ENCODE measurements at places on chromosomes 4 and X.

GRCh38 chrX:116493271-116493670, 30.5 kb upstream of the CT83 start:
- DNase-seq, result no peak

GRCh38 chr4:52423967-52424366, 235.1 kb downstream of the USP46 start:
- DNase-seq, result no peak

DNA sequence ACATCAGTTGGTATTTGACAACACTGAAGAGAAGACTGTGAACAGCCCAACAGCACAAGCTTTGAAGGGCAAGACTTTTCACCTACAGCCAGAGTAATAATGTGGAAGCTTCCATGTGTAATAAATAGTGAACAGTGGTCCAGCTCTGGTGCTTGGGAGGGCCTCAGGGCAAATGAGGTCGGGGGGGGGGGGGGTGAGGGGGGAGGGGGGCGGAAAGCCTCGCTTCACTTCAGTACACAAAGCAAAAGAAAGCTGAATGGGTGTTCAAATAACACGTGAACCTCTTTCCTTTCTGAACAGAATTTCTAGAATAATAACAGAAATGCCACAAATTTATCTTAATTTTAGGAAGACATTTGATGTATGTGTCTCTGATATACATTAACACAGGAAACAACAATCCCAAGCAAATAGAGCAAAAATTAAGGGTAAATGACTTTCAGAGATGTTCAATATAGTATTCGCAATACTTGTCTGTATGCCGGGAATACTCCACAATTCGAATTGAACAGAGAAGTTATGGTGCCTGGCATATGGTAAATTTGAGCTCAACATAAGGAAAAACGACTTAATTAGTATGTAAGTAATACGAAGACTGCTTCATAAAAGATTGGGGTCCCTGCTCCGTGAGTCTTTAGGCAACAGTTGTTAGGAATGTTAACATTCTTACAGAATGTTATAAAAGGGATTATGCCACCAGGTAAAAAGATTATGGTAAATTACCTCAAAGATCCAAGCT, 92.6 kb downstream of the FRYL start:
- no peak for DNase-seq

DNA sequence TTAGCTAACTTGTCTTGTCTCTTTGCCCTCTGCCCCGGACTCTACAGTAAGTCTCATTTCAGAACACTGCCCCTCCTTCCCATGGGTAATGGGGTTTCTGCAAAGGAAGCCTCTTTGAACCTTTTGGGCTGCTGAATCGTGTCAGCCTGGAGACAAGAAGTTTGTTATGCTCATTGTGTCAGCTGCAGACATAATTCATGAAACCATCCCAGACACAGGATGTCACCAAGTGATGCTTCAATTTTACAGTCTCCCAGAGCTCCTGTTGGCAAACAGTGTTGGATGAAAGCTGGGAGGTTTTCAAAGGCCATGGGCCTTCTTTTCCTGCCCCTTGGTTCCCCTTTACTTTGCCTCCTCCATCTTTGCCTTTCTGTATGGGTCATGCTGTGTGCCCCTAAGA, 223.1 kb upstream of the TAPT1 start:
- no peak for DNase-seq

GRCh38 chr4:53307819-53308780, 57.8 kb downstream of the SCFD2 start:
- no peak for DNase-seq

DNA sequence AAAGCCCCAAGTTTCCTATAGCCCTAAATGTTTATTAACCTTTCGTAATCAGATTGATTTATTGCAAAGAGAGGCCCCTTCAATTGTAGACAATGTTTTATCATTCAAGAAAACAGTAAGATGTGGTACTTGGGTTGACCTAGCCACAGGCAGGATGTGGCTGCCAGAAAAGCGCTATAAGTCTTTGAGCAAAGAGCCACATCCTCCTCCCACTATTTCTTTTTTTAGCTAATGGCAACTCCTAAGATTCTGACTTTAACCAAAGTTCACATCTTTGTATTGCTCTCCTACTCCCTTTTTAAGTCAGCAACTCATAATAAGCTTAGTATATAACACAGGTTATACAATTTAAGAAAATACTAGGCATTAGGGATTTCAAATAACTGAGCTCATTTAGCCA, 70.7 kb upstream of the PPP3CA start:
- DNase-seq, result peak; percentile 90

DNA sequence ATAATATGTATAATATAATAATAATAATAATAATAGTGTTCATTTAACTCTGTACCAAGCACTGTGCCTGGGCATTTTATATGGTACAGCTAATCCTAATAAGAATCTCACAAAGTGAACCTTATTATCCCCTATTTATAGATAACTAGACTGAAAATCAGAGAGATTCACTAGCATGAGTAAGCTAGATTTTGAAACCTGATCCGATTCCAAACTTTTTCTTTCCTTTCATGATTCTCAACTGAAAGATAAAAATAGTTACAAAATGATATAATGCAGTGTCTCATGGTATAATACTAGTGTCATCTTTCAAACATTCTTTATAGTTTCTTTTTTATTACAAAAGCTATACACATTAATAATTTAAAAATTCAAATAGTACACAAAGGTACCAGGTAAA, 55.9 kb upstream of the RNF128 start:
- DNase-seq, result no peak

GRCh38 chrX:150805736-150806135, 92.7 kb downstream of the CD99L2 start:
- no peak for DNase-seq

DNA sequence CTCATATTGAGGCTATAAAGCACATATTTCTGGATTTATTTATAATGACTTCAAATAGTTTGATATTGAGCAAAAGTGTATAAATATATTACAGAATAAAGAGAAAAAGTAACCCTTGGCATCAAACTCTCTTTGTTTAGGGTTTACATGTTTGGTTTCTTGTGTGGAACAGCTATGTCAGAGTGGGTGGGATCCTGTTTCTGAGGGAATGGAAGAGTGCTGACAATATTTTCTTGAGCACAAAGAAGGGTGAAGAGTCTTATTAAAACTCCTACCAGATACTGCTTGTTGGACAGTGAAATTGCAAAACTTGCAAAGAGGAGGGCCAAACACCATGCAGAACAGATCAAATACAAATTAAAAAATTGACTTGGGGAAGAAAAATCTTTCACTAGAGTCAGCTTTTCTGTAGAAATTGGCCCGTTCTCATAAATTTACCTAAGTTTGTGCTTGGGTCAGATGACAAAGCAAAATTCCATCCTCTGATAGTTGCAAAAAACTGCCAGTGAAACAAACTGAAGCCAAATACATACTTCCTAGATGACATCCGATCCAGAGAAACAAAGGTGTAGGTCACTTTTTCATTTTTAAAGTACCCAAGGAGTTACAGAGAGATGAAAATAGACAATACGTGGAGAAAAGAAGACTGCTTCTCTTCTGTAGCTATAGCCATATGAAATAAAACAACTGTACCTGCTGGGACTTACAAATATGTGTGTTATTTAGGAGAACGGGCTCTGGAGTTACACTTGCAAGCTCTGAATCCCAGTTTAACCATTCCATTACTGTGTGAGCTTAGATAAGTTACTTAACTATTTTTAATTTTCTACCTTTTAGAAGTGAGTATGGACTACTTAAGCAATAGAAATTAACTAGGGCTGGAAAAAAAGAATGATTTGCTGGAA, 133.3 kb downstream of the MAML3 start:
- no peak for DNase-seq

GRCh38 chrX:137342969-137343368, 223.0 kb upstream of the ZIC3 start:
- no peak for DNase-seq

DNA sequence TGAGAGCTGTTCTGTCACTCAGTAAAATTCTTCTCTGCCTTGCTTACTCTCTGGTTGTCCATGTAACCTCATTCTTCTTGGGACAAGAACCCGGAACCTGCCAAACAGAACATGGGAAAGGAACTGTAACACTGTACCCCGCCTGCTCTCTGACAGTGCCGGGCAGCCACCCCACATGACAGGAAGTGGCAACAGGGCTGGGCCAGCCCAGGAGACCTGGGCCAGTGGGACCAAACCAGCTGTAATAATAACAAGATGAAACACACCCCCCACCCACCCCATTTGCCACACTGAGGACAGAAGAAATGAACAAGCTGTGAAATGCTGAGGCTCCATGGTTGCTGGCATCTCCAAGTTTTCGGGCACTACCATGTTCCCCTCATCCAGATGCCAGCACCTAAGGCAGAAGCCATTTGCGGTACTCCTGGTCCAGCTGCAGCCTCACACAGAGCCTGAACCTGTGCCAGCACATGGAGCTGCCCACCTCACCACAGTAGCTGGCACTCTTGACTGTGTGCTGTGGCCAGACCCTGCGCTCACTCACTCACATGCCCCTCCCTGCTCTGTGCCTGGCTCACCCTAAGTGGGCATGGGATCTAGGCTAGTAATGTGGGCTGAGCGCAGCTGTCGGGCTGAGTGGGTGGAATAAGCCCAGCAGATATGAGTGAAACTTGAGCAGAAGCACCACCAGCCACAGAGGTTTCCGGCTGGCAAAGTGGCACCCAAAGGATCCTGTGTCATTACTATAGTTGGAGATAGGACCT, 126.2 kb upstream of the UGT8 start:
- no peak for DNase-seq

- no peak for DNase-seq
Measured at GRCh38 chr4:147760176-147760575, 28.3 kb downstream of the ARHGAP10 start.

- DNase-seq, result peak; percentile 83
Measured at GRCh38 chr4:169619518-169619957, 840 bp upstream of the CLCN3 start.

- no peak for DNase-seq
Measured at GRCh38 chr4:89752932-89753598, 83.9 kb downstream of the SNCA start.

DNA sequence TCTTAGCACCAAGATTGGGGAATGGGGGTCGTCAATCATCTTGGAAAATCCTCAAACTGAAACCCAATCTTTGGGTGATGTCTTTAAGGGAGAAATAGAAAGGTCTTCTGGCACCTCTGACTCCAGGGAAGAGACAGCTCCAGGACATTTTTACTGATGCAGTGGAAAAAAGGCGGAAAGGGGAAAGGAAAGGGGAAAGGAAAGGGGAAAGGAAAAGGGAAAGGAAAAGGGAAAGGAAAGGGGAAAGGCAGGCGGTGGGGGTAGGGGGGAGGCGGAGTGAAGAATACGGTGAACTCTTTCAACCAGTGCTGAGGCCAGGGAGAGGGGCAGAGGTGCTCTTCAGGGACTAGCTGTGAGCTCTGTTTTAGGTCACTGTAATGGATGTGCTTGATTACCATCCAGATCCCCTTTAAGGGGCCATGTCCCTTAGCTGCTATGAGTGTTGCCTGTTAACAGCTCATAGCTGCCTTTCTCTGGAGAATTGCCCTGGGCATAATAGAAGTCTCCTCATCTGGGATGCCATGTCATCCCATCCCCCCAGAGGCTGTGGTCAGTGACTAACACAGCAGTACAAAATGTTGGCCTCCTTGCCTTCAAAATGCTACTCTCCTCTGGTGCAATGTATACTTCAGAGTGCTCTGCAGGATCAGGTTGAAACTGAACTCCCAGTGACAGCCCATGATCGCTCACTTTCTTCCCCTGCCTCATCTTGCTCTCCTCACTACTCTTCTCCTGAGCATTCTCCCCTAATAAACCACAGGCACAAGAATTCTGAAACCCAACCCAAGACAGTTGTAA, 92.4 kb upstream of the AP1S2 start:
- no peak for DNase-seq

DNA sequence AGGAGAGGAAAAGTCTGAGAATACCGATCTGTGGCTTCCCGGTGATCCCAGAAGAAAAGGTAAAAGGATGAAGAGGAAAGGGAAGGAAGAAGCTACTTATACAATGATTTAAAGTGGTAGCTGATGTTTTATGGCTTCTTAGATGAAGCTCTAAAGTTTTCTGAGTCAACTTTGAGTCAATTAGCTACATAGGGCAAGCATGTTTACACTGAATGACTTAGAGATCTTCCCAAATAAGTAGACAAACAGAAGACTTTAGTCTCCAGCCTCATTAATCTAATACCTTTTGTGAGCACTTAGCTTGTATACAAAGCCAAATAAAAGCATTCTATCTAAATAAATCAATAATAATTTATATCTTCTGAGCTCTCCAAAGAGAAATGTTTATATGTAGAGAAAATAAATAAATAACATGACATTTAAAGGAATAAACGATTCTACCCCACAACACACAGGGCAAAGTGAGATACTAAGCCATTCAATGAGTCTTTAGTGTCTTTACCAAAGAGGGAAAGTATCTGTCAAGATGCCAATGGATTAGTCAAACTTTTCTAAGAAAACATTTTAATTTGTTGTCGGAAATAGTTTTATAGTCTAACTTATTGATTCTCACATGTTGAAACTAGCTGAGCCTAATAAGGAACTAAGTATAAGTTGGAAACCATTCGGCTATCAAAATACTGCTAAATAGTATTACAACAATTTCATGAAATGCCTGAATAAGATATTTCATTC, 46.0 kb upstream of the TMEM184C start:
- no peak for DNase-seq

DNA sequence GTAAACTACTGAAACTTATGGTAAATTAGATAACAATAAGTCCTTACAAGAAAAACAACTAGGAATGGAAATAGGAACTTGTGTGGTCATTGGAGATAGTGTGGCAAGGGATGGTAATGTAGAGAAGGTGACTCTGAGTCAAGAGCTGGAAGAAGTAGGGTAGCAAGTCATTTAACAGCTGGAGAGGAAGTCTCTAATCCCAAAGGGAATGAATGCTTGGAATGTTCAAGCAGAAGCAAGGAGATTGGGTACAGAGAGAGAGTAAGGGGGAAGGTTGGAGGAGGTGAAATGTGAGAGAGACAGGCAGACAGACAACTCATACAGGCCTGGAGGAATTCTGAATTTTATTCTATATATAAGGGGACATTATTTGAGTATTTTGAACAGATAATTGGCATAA, 260.6 kb upstream of the MAD2L1 start:
- DNase-seq, result no peak

DNA sequence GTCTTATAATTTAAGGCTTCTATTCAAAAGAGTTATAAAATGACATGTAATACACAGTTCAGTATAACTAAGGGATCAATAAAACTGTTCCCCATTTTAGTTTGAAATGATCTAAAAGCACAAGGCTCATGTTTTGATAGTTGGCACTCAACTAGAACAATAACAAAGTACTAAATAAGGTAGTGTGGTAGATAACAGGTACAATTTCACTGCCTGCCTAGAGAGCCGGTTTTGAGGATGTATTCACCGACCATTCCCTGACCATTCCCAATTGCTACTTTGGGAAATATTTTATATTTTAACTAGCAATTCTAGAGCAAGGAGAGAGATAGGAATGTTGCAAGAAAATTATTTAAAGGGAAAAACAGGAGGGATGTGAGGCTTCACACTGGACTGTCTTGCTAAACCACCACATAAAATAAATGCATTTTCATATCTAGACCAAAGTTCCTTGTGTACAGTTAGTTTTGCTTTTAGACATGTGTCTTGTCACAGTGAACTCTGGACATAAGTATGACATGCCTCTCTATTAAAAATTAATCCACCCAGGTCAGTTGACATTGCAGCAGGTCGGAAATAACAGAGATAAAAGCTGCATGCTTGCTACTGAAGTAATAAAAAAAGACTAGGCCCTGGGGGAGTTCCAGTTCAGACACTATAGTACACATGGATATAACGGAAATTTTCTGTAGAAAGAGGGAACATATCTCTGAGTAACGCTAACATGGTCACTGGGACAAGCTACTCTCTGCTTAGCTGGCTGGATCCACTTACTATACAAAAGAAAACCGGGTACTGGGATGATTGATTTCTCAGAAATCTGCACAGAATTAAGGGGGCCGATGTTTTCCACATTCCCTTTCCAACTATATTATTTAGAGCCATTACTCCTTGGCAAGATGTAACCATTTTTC, 56.3 kb upstream of the NAP1L5 start:
- no peak for DNase-seq

GRCh38 chr4:110483516-110483915, 7.6 kb downstream of the ENPEP start:
- no peak for DNase-seq
